Activated CD8-positive, alpha-beta memory T cell treated with anti-CD3 and anti-CD28 coated beads, Interleukin-2, amount 10 ng/mL, durations not matched to agents 7 days and 5 days (primary cell): ENCODE measurements at places on chromosomes 7 and 10. TPM values are rescaled to one million over a fixed set of nuclear protein-coding genes. Genes with fewer than 3 reads are reported as not detected.

DNA sequence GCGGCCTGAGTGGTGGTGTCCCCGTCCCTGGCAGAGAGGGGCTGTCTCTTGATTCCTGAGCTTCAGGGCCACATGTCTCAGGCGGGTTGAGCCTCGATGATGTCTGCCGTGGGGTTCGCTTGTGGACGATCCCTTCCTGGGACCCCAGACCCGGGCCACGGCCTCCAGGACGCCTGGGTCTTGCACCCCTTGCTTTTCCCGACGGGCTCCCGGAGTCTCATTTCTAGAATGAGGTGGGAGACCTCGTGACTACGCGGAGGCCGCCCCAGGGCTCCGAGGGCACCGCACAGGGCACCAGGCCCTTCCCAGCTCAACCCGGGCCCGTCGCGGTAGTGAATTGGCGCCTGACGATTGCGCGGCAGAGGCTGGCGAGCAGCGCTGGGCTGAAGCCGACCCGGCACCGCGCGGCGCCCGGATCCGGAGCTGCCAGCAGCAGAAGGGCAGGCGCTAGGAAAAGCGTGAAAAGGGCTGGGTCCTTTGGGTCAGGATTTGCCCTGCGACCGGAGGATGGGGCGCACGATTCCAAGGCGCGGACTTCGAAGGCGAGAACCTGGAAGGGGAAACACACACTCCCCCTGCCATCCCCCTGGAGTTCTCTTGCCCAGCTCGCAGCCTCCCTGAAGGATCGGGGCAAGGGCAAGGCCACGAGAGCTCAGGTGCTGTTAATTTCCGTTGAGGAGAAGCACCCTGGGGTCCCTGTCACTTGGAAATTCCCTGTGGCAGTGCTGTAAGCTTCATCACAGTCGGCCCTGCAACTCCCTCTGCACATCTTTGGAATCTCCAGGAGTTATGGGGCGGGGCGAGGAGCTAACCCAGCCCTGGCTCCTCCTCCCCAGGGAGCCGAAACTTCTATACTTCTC is 15.5 kb downstream of the TLX1 start:
- DNase-seq = no peak

DNA sequence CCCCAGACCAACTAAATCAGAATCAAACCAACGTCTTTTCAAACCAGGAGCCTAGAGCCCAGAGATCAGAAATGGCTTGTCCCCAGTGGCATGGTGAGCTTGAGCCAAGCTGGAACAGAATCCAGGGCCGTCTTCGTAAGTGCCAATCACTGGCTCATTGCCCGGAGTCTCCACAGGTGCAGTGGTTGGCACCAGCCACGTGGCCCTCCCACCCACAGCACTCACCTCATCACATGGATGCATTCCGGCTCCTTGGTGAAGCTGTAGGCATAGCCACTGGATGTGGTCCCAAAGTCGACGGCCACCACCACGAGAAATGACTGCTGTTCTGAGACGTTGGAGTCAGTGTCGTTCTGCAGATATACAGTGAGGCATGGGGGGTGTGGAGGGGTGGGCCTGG is 37.4 kb downstream of the HSPA12A start:
- no peak for DNase-seq

DNA sequence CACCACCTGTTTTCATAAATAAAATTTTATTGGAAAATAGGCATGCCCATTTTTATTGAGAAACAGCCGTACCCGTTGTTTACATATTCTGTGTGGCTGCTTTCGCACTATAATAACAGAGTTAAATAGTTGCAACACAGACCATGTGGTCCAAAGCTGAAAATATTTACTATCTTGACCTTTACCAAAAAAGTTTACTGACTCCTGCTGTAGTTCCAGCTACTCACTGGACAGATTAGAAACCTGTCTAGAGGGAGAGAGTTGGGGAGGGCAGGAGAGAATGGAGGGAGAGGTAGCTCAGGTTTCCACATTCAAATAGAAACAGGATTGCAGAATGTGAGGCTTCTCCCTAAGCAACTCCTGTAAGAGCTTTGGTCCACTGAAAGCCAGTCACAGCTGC is 55.1 kb upstream of the GLCCI1 start:
- no peak for DNase-seq

DNA sequence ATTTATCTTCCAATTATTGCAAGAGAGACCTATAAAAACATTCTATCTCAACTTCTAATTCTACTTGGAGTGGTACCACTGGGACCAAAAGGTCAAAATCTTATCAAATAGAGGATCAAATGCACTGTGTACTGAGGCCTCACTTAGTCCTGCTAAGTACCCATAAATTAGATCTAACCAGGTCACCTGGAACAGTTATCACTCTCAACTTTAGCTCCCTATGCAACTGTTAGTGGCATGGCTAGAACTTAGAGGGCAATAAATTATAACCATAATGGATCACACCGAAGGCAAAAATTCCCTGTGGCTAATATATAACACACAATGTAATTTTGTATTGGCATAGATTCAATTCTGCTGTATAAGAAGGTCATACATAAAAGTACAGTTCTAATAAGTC is 428.9 kb downstream of the PCDH15 start:
- no peak for DNase-seq

DNA sequence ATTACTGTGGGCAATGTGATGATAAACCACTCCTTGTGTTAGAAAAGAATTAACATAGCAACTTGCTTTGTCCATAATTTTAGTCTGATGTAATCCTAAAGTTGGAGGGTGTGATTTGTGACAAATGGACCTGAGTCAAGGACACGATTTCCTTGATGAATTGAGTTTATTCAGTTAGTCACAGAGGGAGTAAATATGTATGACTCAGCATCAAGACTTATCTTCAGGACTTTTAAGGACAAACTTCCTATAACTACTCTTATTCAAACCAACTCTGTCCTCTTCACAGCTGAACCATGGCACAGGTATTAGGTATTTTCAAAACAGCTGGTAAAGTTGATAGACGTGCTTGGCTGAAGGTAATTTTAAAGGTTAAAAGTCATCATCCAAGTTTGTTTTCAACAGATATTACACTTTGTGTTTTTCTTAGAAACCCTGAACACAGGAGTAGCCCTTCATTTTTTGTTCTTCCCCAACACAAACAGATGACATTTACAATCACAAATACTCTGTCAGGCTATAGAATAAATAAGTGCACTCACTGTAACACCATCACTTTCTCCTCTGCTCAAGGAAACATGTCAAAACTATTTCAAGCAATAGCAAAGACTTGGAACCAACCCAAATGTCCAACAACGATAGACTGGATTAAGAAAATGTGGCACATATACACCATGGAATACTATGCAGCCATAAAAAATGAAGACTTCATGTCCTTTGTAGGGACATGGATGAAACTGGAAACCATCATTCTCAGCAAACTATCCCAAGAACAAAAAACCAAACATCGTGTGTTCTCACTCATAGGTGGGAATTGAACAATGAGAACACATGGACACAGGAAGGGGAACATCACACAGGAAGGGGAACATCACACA is 54.5 kb downstream of the COA1 start:
- DNase-seq = no peak

GRCh38 chr10:31343009-31343408 is 24.0 kb downstream of the ZEB1 start:
- no peak for DNase-seq

DNA sequence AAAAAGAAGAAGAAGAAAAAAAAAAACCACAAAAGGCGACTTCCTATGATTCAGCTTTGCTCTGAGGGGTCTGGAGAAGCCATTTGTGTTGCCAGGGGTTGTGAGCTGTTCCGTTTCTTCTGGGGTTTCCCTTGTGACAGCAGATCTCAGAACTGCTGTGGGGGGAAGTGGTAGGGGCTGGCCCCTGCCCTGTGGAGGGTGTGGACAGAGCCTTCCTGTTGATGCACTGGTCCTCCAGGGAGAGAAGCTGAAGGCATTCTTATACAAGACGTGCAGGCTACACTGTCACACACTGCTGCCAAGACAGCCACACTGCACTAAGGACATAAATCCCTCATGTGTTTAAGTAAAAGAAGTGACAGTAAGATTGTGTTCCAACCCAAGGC is 17.3 kb upstream of the CSGALNACT2 start:
- DNase-seq = peak; percentile 94

DNA sequence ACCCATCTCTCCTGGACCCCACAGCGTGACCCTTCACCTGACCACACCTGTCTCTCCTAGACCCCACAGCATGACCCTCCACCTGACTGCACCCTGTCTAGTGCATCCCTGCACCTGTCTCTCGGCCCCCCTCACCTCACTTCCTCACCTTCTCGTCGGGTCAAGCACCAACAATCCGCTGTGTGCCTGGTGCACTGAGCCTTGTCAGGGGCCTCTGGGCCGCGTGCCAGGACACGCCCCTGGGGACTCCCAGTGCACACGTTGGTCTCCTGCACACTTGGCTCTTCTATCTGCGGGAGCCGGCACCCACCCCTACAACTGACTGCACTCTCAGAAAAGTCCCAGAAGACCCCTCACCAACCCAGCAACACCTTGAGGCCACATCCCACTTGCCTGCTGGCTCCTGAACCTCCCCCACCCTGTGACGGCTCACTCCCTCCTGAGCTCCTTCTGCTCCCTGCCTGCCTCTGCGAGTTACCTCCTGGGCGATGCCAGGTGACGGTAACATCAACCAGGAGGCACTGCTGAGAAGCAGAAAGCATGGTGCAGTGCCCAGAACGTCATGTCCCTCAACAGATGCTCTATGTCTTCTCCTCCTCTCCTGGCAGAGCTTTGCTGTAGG is 147.6 kb downstream of the DIP2C start:
- no peak for DNase-seq

NUDT13 gene
- total RNA-seq = 1.2 TPM
